Muscle of back (tissue), 13 donors: ENCODE measurements at places on chromosomes 1 and 21.

DNA sequence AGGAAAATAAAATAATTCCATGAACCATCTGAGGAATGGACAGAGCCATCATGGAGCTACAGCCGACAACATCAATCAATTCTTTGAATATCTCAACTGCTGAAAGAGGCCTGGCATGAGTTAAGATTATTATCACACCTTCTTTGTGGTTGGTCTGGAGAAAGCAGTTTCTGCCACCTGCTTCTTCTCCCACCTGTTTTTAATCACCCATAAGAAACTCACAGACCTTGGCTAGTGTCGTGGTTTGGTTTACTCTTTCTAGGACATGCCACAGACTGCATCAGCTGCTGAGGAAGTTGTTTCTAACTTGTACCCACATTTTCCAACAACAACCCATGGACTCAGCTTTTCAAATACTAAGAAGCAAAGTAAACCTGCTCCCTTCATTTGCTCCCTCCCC lies 65.6 kb downstream of the NTPCR start:
- DNase-seq: no peak

DNA sequence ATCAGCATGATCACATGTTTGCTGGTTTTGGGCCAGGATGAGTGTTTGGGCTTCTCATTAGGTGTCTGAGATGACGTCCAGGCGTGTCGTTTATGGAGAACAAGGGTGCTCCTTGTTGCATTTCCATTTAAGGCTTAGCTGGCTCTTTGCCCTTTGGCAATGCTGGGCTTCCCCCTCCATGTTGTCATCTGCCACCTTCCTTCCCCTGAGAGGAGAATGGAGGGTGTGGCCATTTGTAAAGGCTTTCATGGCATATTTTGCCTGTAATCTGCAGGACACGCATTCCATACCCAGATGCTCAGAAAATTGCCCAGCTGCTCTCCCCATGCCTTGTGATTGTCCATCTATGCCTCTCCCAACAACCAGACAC lies 27.7 kb downstream of the PKP1 start:
- peak; percentile 34 for DNase-seq

- no peak for DNase-seq
Measured at GRCh38 chr1:30272277-30273020, 450.9 kb downstream of the MATN1 start.

DNA sequence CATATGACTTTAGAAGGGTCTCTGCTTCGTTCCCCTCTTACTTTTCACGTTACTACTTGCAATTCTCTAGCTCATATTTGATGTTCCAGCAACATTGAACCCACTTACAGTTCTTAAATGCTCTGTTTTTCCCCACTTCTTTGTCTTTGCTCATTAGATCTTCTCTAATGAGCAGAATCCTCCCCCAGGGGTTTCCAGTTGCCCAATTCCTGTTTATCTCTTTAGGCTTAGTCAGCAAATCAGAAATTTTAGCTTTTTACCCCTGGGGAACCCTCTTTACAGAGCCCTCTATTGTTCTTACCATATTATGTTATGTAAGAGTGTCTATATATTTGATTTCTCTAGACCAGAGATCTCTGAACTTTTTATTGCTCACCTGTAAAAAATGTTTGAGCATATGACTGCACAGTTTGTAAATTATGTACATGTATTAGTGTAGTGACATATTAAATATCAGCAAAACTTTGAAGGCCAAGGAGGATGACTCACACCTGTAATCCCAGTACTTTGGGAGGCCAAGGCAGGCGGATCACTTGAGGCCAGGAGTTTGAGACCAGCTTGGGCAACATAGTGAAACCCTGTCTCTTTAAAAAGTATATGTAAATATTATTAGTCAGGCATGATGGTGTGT lies 71.4 kb downstream of the FNBP1L start:
- DNase-seq: peak; percentile 5

- DNase-seq: no peak
Measured at GRCh38 chr1:43472087-43472462, 18.3 kb upstream of the HYI start.

DNA sequence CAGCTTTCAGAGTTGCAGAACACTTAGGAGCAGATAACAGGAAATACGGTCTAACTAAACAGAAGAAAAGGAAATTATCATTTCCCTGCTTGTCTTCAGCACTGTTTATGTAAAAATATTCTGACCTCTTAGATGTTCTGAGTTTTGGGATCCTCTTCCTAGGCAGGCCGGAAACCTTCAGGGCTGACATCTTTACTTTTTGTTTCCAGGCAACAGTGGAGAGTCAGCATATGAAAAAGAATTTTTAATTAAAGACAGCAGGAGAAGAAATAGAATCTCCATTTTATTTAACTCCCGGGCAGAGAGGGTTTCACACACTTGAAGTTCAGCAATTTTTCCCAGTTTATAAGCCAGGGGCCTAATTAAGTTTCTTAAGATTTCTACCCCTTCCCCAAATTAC lies 5.1 kb upstream of the RIPPLY3 start:
- DNase-seq: no peak

GRCh38 chr1:31007462-31007991 lies 58.0 kb downstream of the PUM1 start:
- DNase-seq: no peak

GRCh38 chr1:39720094-39720999 lies 18.3 kb upstream of the PPIE start:
- DNase-seq: peak; percentile 77

- no peak for DNase-seq
Measured at GRCh38 chr1:234963904-234964702, 164.5 kb downstream of the TOMM20 start.

DNA sequence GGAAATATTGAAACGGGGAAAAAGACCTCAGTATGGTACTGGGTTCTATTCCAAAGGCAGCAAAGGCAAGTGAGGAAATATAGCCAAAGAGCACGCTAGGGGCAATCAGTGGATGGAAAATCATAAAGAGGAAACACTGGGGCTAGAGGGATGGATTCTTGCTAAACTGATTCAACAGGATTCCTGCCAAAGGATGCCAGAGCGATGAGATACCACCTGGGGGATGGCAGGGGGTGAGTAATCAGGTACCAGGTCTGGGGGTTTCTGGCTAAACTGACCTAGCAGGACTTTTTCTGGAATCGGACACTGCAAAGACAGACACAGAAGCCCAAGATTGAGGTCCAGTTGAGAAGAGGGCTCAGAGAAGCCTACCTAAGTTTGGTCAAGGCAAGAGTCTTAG lies 6.7 kb downstream of the CHI3L2 start:
- DNase-seq: no peak

GRCh38 chr1:55860798-55861519 lies 645.8 kb upstream of the USP24 start:
- DNase-seq: peak; percentile 64

- peak; percentile 41 for DNase-seq
Measured at GRCh38 chr21:32094804-32095203, 184.0 kb downstream of the MIS18A start.

- no peak for DNase-seq
Measured at GRCh38 chr21:39976800-39977199, 109.6 kb downstream of the PCP4 start.

- no peak for DNase-seq
Measured at GRCh38 chr1:43152866-43153265, 19.2 kb downstream of the EBNA1BP2 start.

DNA sequence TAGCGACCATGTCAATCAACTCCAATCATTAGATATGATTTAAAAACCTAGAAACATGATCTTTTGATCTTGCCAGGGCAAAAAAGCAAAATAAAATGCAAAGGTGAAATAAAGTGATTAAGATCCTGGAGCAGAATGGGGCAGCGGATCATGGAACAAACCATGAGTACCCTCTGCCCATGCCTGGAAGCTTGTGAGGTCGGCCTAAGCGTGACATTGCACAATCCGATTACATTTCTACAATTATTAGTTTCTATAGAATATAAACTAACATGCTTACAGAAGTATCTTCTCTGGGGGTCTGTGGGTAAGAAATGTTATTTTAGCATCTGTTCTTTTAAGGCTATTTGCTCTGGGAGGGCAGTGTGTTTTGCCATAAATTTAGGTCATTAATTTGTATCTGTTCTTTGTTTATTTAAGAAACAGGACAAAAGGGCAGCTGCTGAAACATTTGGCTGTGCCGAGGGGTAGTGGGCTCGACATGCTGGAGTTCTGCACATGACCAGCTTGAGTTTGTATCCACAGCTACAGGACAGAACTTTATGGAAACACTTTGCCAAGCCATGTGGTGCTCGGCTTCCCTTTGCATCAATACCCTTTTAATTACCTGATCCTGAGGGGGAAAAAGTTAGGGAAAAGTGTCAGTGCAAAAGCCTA lies 55.9 kb downstream of the ZBTB18 start:
- DNase-seq: no peak

DNA sequence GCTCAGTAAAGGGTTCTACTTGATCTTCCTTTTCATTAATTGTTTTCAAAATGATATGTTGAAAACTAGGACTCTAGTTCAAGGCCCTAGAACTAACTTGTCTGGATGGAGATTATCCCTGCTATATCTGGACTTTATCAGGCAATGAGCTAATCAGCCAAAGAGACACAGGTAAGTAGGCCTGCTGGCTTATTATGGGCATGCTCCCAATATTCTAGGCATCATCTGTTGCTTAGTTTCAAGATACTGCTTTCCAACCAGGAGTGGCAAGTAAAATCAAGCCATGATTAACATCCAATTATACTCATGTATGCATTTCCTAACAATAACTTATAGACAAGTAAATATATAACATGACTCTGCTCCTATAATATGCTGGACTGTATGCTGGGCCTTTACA lies 4.2 kb downstream of the DNASE2B start:
- DNase-seq: no peak

- DNase-seq: no peak
Measured at GRCh38 chr21:38777531-38777930, 28.2 kb upstream of the ETS2 start.

GRCh38 chr1:192824511-192824910 lies 15.7 kb downstream of the RGS2 start:
- no peak for DNase-seq

DNA sequence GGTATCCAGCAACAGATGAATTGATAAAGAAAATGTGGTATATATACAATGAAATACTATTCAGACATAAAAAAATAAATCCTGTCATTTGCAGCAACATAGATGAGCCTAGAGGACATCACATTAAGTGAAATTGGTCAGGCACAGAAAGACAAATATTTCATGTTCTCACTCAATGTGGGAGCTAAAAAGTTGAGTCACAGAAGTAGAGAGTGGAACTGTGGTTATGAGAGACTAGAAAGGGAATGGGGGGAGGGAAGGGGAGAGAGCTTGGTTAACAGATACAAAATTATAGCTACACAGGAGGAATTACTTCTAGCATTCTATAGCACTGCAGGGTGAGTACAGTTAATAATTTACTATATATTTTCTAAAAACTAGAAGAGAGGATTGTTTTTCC lies 37.1 kb upstream of the SERPINC1 start:
- DNase-seq: no peak

- DNase-seq: no peak
Measured at GRCh38 chr1:193519922-193520321, 333.5 kb upstream of the B3GALT2 start.

GRCh38 chr1:118136187-118136941 lies 48.7 kb downstream of the SPAG17 start:
- peak; percentile 89 for DNase-seq
